Stimulated activated CD8-positive, alpha-beta memory T cell treated with anti-CD3 and anti-CD28 coated beads, Interleukin-2, amount 100 ng/mL, for 1 hour (primary cell): ENCODE measurements at places on chromosomes 2 and 18.

DNA sequence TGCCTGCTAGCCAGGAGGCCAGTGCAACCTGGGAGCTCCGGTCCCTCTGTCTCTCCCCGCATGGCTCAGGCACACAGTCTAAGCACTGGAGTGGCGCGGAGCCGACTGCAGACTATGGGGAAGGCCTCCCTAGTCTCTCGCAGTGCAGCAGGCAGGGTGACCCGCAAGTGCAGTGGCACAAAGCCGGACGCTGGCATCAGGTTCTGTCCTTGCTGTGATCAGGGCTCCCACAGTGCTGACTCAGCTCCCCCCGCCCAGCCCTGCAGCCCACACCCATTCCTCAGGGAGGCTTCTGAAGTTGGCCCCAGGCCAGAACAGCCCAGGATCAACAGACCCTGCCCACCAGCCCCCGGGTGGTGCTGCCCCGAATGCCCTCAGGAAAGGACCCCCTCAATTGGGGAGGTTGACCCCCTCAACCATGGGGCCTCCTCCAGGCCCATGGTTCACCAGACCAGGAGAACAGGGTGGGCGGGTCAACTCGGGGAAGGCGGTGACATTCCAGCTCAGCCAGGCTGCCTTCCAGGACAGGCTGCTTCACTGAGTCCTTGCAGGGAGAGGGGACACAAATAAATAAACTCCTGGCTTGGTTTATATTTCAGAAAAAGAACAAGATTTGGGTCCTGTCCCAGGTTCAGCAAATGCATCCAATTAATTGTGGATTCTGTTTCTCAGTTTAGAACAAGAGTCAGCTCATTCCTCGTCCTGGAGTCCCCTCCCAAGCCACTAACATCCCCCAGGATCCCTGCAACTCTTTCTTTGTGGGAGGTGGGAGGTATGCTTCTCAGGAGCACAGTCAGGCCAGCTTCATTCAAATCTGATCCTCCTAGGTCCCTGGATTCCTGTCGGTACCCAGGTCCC, 12.2 kb downstream of the BIN1 start:
- no peak for DNase-seq

DNA sequence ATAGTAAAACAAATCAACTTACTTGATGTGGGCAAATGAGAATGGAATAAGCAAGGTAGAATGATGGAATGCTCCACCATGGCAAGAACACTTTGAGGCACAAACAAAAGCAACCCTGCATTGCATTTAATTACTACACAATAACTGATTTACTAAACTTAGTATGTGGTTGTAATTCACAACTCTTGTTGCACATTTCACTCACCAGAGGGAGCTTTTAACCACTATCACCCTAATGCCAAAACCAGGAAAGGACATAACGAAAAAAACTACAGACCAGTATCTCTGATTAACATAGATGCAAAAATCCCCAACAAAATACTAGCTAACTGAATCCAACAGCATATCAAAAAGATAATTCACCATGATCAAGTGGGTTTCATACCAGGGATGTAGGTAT, 659.8 kb downstream of the CPS1 start:
- no peak for DNase-seq

GRCh38 chr2:20627712-20628380, 23.1 kb downstream of the HS1BP3 start:
- no peak for DNase-seq

GRCh38 chr18:22172120-22172582, 2.8 kb downstream of the GATA6 start:
- no peak for DNase-seq

- DNase-seq: no peak
Observed at GRCh38 chr2:206488623-206489022, 45.3 kb downstream of the ADAM23 start.

GRCh38 chr2:64114912-64115277, 29.3 kb downstream of the PELI1 start:
- no peak for DNase-seq

GRCh38 chr18:73805991-73806390, 341.6 kb downstream of the FBXO15 start:
- no peak for DNase-seq

GRCh38 chr2:102826904-102827303, 65.1 kb downstream of the TMEM182 start:
- no peak for DNase-seq

DNA sequence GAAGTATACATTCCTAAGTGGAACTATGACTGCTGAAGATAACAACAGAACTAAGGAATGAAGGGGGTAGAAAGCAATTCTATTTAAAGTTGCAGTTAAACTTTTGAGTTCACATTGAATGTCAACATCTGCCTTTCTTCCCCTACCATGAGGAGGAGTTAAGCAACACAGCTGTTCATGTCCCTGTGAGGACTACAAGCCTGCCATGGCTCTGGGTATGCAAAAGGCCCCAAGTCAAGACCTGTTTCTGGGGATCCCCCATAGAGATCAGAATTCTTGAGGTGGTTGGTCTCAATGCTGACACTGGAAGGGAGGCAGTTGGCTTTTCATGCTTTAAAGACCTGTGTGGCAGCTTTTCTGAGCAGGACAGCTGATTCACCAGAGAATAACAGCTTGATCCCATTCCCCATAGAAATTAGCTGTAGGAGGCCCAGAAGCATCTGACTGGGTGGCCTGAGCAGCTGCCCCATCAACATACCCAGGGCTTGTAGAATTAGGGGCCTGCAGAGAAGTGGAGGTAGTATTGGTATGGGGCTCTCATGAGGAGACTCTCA, 131.0 kb downstream of the SETBP1 start:
- no peak for DNase-seq

DNA sequence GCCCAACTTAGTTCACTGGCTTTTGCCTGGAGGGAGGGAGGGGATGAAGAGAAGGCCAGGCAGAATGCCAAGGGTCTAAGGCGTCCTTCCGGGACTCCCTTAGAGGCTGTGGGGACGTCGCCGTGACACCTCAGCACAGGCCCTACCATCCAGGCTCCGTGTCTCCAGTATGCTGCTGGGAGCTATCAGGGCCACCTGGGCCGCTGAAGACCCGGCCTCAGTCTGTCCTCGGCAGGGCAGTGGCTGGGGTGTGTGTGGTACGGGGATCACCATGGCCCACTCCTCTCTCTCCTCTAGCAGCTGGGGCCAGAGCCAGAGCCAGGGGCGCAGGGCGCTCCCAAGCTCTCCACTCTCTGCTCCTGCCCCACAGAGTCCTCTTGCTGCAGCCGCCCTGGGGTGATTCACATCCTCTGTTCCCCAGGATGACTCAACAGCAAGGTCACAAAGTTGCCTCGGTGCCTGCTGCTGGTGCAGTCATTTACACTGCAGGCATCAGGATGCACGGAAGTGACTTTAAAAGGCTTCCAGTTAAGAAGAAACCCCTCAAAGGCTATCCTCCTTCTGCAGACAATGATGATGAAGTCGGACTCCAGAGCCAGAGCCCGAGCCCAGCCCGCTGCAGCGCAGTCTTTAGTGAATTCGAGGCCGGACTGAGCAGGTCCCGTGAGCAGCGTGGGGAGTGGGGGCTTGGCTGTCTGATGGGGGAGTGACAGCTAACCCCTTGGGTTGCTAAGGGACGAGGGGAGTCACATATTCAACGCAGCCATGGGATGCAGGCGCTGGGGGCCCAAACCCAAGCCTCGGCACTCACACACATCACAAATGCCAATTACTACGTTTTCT, 31.9 kb downstream of the SNORC start:
- no peak for DNase-seq

- no peak for DNase-seq
Observed at GRCh38 chr18:45930963-45931362, 36.2 kb downstream of the EPG5 start.

GRCh38 chr2:179613701-179614100, 247.7 kb downstream of the ZNF385B start:
- no peak for DNase-seq

DNA sequence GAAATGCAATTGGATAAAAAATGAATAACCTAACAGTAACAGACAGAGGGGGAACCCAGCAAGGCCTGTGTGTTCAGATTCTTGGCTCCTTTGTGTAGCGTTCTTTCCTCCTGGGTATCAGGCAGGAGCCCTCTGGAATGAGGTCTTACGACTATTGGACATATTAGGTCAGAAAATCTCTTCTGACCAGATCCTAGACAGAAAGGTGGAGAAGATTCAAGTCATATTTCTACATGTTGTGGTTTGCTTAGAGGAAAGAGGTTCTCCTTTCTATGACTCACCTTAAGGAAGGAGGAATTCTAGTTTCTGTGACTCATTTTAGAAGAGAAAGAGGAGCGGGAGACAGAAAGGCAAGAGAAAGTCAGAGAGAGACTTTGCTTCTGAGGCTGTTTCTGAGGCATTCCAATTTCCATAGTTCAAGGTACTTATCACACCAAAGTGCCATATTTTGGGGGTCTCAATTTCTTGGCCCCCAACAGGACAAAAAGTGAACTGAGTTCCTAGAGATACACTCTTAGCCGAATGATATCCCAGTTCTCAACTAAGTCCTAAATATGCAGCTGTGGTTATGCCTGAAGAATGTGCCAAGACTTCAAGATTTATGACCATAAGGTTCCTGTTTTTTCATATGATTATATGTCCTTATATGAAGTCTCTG, 618.6 kb downstream of the ZEB2 start:
- no peak for DNase-seq

DNA sequence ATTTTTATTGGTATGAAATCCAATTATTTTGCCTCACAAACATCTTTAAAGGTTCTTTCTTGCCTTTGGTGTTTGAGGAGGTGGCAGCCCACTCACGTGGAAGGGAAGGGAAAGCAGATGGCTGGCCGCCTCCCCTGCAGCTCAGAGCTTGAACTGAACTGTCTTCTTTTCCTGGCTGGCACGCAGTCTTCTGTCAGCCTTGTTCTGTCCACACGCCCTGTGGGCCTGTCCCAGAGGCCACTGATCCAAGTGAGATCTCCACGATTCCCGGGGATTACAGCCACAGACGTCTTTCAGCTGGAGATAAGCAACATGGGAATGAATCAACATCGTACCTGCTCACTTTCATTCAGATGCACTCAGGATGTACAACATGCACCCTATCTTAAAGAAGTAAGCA, 73.3 kb downstream of the TMEM18 start:
- no peak for DNase-seq

DNA sequence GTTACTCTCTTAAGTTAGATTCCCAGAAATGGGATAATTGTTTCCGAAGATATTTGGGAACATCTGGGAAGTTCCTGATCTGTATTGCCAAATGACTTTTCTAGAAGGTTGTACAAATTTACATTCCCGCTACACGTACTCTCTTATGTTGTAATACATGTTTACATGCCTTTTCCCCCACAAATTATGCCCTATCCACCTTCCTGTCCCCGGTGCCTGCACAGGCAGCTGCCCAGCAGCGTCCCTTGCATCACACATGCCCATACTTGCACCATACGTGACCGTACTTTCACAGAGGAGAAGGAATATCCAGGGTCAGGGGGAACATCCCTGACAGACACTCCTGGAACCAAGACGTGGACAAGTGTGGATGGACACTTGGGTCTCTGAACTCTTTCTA, 24.2 kb upstream of the KLF11 start:
- DNase-seq: no peak

DNA sequence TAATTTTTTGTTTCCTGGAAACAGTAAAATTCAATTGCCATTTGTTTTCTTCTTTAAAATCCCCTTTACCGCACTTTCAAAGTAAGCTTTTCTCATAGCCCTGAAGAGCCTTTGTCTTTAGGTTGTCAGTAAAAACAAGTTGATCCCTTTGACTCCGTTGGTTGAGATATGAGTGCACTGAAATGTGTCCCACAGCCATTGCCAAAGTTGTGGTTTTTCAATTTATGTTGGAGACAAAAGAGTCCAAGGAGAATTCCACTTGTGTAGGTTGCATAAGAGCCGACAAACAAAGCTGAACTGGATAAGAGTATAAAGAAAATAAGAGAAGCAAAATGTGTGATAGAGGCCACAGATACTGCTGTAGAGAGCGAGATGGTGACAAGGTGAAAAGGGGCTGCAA, 26.1 kb upstream of the HNMT start:
- no peak for DNase-seq

DNA sequence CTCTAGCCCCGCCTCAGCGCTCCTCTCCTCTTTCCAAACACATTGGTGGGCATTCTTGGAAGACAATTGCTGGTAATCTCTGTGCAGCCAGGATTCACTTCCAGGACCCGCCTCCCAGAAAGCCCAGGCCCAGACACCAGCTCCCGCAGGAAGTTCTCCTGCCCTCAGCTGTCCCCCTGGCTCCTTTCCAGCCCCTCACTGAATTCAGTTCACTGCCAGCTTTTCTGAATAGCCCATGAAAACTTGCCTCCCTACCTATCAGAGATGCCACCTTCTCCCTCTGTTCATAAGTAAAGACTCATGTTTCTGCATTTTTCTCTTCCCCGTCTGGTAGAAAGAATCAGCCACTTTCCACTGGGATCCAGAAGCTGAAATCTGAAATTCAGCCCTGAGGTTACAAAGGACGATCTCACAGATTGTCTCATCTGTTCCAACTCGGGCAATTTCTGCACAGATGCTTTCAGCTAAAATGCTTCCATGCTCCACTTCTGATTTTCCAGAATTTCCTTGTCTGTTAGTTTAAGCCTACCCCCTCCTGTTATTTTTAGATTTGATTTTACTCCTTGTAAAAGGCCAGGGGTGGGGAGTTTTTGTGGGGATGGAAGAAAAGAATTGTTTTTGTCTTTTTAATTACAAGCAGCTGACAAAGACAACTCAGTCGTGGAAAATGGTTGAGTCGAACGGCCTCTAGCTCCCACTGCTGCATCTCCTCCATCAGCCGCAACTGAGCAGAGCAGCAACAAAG, 98.1 kb downstream of the SP3 start:
- no peak for DNase-seq

GRCh38 chr2:15814403-15814802, 125.9 kb upstream of the MYCN start:
- DNase-seq: no peak

DNA sequence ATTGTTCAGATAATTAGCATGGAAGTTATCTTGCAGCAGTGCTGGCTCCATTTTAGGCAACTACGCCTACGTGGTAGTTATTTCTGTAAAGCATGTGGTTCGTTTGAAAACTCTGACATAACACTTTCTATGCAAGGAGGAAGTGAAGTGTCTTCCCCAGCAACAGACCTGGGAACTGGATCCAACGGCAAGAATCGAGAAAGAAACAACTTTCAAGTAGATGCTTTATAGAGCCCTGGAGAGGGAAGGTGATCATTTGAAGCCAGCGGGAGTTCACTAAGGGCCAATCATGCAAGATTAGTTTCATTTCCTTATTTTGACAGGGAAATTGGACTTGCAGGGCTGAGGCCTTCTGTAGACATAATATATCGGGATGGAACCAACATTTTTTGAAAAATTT, 218.3 kb downstream of the ACKR3 start:
- DNase-seq: no peak

GRCh38 chr18:62811674-62812073, 96.3 kb downstream of the PHLPP1 start:
- DNase-seq: no peak
